ENCODE measurements at places on chromosomes 5 and 9.

DNA sequence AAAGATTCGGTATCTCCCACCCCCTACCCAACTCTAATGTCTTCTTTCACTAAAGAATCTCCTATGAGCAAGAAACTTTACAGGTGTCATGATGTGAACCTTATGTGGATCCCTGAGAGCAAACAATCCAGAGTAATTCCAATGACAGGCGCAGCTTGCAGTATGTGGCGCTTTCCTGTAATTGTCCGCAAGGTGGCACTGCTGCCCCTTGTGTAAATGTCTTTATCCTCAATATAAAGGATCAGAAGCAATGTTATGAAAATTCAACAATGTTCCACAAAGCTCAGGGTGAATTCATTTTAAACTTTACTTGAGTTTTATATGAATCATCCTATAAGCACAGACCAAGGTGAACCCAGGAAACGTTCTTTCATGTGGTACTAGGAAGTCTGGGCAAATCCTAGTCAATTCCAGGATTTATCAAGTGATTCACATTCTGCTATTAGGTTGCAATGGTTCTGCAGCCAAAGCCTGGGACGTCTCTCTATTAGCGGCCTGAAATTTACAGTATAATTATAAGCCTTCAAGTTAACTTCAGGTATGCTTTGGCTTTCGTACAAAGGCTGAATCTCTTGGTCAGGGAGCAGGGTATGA is 113.7 kb downstream of the TRPM6 start:
- DNase-seq, result peak; percentile 70

GRCh38 chr9:8895861-8896224 is 1096.3 kb upstream of the DMAC1 start:
- peak; percentile 10 for DNase-seq

DNA sequence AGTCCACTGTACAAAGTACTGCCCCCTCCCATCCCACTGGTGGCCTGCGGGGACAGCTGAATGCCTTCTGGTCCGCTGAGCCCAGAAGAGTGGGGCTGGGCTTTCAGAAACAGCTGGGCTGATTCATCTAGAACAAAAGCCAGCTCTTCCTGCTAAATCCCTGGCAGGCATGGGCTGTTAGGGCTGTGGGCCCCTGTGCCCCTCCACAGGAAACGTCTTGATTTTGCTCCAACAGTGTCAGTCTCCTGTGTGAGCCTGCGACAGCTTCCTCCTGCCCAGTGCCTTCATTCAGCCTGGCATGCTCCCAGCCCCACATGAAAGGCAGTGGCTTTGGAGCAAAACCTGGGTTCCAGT is 6.9 kb upstream of the GSN start:
- DNase-seq, result no peak

GRCh38 chr5:179820483-179821297 is at the start of gene SQSTM1:
Gene SQSTM1 (plus strand): TSS chr5:179820905. CDS start chr5:179820937, 32 bp downstream.
- peak; percentile 82 for DNase-seq

- no peak for DNase-seq
Measured at GRCh38 chr5:10624206-10624605, 60.3 kb downstream of the ANKRD33B start.

DNA sequence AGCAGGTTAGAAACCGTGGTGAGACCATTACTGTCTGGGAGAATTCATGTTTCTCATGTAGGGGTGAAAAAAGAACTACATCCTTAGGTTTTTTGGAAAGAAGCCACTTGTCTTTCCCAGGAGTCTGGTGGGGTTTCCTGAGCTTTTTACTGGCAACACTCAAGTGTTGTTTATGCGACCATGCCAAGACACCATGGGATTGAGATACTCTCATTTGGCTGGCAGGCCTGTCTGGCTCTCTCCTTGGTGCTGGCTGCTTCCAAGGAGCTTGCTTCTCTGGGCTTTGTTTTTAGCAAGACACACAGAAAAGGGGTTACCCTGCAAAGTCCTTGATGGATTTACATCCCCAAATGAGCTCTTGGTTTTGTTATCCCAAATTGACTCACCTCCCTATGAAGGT is 80.9 kb upstream of the ISL1 start:
- no peak for DNase-seq

GRCh38 chr5:113682497-113683136 is 169.1 kb downstream of the YTHDC2 start:
- no peak for DNase-seq
